Kidney glomerular epithelial cell (primary cell): ENCODE measurements at places on chromosomes 2 and 18.
A peak's percentile ranks its signal among the peaks of the same experiment; 100 is the strongest.

GRCh38 chr2:197256021-197256420 lies 54.6 kb downstream of the ANKRD44 start:
- DNase-seq = no peak

- DNase-seq = no peak
Measured at GRCh38 chr18:60413944-60414547, 41.5 kb upstream of the MC4R start.

- no peak for DNase-seq
Measured at GRCh38 chr2:57842531-57842930, 204.1 kb upstream of the VRK2 start.

DNA sequence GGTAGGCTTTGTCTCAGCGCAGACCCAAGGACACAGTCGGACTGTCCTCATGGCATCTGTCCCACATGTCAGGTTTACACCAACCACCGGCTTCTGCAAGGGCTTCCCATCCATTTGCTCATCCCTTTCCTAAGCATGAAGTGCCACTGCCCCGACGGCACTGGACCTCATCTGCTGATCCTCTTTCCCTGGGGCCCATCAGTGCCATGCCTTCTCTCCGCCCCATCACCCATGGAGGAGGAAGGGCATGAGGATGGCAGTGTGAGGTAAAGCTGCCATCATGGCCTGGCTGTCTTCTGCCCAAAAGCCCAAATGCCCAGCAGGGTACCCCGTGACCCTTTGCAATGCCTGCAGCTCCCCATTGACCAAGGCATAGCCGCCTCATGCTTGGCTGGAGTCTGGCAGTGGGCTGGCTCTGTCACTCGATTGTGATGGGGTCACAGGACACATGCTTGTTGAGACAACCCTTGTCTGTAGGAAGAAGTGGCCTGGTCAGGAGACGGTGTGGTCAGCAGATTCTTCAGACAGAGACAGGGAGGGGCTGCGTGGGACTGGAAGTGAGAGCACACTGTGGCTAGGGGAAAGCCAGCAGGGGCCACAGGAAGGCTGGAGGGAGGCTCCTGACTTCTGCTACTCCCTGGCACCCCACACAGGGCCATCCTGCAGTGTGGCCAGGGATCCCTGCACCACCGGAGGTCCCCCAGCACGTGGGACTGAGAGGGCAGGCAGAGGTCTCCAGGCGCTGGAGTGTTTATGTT lies 493.7 kb upstream of the HS6ST1 start:
- DNase-seq = no peak

DNA sequence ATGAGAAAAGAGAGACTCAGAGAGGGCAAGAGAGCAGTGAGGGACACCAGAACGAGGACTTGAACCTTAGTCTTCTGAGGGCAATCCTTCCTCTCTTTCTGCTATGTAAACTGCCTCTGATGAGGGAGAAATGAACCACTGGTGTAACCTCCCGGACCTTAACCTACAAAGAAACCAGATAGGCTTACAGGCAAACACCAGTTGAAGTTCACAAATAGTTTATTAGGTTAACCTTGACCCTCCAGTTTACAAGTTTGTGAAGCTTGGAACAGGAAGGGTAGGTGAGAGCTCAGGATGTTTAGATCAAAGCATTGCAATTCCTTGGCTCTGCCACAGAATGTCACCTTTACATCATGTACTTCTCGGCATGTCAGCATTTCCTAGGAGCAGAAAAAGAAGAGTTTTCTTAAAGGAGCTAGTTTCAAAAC lies 486.4 kb upstream of the SPRED2 start:
- DNase-seq = no peak

DNA sequence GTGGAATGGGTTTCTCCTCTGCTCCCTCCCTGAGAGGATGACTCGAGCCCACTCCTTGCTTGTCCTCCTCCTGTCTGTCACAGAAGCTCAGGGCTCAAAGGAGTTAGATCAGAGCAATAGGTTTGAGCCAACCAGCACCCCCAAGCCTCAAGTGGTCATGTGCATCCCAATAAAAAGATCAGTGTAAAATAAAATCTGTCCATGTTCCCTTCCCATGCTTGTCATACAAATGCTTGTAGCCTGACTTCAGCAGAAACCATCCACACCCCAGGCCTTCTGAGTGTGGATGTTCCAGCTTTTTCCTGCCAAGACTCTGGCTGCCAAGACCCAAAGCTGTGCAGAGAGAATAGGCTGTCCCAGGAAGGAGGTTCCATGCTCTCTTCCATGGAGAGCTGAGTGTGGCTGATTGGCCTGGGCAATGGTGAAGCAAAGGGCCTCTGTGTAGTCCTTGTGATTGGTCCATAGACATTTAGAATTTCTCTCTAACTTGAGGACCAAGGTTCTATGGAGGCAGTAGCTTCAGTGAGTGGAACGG lies 67.4 kb downstream of the GYPC start:
- DNase-seq = no peak

GRCh38 chr18:13616525-13617035 lies 109.8 kb downstream of the FAM210A start:
- DNase-seq = no peak

DNA sequence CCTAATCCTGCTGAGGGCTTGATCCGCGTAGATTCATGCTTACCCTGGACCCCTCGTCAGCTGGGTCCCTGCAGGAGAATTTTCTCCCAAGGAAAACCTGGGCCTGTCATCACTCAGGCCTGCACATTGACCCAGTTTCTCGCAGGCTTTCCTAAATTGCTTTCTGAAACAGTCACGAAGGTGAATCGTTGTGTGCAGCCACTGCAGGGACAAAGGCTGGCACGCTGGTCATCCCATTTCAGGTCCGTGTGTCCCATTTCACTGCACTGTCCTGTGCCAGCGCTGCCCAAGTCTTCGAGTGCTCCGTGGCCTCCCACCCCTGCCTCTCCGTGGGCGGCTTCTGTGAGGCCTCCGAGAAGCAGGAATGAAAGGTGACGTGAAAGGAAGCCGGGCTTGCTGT lies 62.8 kb upstream of the YWHAQ start:
- no peak for DNase-seq

- peak; percentile 55 for DNase-seq
Measured at GRCh38 chr18:52237551-52237950, 102.4 kb upstream of the DCC start.

DNA sequence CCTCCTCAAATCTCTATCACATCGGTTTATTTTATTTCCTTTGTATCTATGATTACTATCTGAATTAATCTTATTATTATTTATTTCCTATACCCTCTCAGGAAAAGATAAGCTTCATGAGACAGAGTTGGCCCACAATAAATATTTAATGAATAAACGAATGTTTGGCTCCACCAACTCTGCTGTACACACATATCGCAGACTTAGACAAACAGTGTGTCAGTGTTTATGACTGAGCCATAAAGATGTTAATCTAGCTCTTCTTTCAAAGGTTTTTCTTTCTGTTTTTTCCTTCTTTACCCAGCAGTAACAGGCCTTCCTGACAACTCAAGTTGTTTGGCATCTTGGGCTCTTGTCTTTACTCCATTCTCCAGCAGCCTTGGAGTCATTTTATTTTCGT lies 329.5 kb downstream of the CDH2 start:
- no peak for DNase-seq

GRCh38 chr2:24863641-24864040 lies 56.4 kb downstream of the ADCY3 start:
- no peak for DNase-seq

- peak; percentile 96 for DNase-seq
Measured at GRCh38 chr2:33291278-33292013, 185.0 kb upstream of the RASGRP3 start.

DNA sequence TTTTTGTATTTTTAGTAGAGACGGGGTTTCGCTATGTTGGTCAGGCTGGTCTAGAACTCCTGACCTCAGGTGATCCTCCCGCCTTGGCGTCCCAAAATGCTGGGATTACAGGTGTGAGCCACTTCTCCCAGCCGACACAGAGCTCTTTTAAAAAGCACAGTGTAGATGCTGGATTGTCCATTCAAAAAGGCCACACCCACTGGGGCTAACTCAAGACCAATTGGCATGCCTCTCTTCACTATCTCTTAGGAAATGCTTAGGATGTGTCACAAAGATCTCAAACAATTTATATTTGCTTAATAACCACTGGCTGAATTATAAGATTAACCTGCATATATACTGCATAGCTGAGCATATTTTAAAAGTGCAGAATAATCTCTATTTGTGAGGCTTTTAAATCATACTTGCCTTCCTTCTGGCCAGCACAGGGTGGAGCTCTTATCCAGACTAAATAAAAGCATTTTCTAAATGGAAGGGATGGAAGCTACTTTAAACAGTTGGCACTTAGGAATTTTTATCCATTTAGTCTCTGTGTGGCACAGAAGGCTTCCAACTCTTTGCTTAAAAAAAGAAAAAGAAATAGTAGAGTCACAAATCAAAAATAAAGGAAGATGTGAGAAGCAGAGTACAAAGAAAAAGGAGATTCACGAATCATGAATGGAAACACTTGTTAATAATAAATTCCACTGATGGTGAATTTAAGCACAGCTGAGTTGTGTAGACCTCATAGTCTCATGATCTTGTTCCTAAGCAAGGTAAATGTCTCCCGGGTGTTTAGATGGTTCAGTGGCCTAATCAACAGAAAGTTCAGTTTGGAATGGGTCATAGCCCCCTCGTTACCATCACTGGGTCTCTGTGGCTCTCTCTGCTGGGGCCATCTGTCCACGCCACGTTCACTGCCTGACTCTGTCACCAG lies 22.4 kb downstream of the CRYGD start:
- peak; percentile 16 for DNase-seq

DNA sequence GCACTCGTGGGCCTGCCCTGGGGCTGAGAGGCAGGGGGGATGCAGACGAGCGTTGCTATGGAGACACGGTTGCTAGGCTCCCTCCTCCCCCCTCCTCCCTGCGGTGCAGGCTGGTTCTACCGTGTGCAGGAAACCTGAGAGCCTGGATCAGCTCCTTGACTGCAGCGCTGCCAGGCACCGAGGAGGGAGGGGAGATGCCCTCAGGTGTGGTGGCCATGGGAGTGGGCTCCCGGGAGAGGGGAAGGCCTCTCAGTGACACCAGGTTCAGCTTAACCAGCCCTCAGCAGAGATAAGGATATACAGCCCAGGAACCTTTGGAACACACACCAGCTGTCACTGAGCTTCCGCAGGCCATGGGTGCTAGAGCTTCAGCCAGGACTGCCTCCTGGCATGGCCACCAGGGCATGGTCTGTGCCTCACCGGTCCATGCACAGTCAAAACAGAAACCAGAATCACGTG lies 124.4 kb upstream of the PXDN start:
- no peak for DNase-seq

DNA sequence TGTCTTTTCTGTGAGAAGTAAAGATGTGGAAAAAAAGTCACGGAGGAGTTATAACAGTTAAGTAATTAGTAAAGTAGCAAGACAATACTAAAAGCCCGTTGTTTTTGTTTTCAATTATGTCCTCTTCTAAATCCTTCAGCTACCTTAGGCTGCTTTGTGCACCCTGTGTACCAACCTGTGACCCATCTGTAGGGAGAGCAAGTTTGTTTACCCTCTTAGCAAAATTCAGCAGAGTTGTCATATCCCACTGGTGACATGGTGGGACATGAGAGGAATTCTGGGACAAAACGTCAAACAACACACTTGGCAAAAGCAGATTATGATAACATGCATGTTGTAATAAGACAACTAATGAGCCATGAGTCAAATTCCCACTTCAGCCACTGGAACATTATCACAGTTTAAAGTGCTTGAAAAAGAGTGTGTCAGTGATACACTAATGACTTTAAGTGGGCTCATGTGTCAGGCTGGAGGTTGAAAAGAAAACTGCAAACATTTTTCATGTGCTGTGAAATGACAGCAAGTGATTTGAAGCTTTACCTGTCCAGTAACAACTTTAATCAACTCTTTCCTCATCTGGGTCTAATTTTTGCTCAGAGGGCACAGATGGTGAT lies 392.8 kb upstream of the ACVR2A start:
- no peak for DNase-seq

GRCh38 chr2:177261116-177262060 lies 3.1 kb downstream of the NFE2L2 start:
- DNase-seq = no peak

- no peak for DNase-seq
Measured at GRCh38 chr2:88283886-88284592, 113.9 kb downstream of the THNSL2 start.

- DNase-seq = no peak
Measured at GRCh38 chr2:230668184-230668938, 44.3 kb upstream of the CAB39 start.

GRCh38 chr2:212683346-212684097 lies 144.9 kb upstream of the ERBB4 start:
- DNase-seq = no peak

DNA sequence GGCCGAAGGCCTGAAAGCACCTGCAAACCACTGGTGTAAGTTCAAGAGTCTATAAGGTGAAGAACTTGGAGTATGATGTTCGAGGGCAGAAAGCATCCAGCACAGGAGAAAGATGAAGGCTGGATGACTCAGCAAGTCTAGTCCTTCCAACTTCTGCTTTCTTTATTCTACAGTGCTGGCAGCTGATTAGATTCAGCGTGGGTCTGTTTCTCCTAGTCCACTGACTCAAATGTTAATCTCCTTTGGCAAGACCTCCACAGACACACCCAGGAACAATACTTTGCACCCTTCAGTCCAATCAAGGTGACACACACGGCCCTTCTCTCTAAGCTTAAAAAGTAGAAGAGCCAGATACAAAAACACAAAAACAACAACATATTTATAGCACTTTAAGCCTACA lies 43.4 kb downstream of the NMS start:
- no peak for DNase-seq

DNA sequence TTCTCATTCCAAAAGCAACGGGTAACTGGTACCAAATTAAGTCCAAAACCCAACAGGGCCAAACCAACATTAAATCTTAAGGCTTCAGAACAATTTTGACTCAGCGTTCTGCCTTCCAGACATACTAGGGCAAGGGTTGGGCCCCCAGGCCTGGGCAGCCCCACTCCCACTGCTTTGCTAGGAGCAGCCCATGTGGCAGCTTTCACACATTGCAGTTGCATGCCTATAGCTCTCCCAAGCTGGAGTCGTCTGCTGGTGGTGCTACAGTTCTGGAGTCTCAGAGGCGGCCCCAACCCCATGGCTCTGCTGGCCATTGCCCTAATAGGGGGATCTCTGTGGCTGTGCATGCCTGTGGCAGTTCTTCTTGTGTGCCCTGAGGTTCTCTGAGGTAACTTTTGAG lies 37.6 kb upstream of the CD226 start:
- no peak for DNase-seq

DNA sequence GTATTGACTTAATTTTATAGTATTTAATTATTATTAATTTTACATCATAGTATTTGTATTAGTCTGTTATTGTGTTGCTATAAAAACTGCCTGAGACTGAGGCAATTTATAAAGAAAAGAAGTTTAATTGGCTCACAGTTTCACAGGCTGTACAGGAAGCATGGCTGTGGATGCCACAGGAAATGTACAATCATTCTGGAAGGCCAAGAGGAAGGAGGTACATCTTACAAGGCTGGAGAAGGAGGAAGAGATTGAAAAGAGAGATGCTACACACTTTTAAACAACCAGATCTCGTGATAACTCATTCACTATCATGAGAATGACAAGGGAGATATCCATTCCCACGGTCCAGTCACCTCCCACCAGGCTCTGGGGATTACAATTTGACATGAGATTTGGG lies 2019.4 kb upstream of the PIK3C3 start:
- DNase-seq = no peak

GRCh38 chr2:188314314-188315054 lies 22.8 kb downstream of the GULP1 start:
- DNase-seq = peak; percentile 37
